T-helper 1 cell treated with Interleukin-12 subunit alpha and Interleukin-12 subunit beta and Interleukin-4 antibody, amounts not matched to agents 30 ng/mL and 1 ng/mL, for 36 hours (primary cell): ENCODE measurements at places on chromosomes 13 and 19. TPM values are rescaled to one million over a fixed set of nuclear protein-coding genes. Genes with fewer than 3 reads are reported as not detected.

The KISS1R gene
- 1.1 and 2.2 TPM in 2 replicates for total RNA-seq

The HIF3A gene
- not detected in 2 replicates for total RNA-seq

The ANGPTL8 gene
- not detected in 2 replicates for total RNA-seq

The TMEM272 gene
- total RNA-seq = 0.34 TPM in 1 of 2 replicates, not detected in the other

The YJEFN3 gene
- 11.7 and 11.8 TPM in 2 replicates for total RNA-seq

The MISP3 gene
- total RNA-seq = 1.5 and 1.8 TPM in 2 replicates

The PNMA8A gene
- total RNA-seq = not detected in 2 replicates

The ZNF524 gene
- total RNA-seq = 21.0 and 25.4 TPM in 2 replicates

The C1QTNF9B gene
- total RNA-seq = not detected in 2 replicates

The KIR2DL4 gene
- total RNA-seq = not detected in 2 replicates
